ENCODE measurements at places on chromosomes 4 and X.
A peak's percentile ranks its signal among the peaks of the same experiment; 100 is the strongest.

DNA sequence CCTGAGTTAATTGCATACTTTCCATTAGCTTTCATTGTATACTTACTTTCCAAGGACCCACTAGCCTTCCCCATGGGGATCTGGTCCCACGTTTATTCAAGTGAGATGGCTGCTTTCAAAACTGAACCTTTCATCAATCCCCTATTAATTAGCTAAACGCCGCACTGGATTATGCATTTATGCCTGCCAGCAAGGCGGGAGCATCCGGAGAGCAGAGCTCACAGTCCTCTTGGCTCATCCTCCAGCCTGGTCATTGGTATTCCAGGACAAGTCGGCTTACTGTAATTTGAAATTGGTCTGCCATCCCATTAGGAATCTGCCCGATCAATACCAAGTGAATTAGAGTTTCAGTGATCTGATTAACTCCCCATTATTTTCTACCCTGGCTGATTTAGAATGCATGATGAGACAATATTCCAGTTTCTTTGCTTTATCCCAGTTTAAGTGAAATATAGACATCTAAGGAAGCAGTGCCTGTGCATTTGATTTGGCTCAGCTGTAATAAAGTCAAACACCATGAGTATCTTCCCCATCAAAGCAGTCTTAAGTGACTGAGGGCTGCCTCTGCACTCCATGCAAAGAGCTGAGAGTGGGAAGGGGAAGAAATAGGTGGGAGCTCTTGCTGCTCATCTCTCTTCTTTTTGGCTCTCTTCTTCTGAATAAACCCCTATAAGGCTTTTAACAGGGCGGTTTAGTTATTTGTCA is 411.4 kb downstream of the GPAT3 start:
- no peak for DNase-seq

GRCh38 chrX:66022632-66023384 is 17.1 kb downstream of the VSIG4 start:
- no peak for DNase-seq

GRCh38 chr4:182245541-182246215 is 2.5 kb downstream of the TENM3 start:
- DNase-seq = no peak

GRCh38 chr4:140654495-140654814 is 85.7 kb upstream of the UCP1 start:
- DNase-seq = no peak

GRCh38 chr4:128688033-128688721 is 121.3 kb upstream of the JADE1 start:
- DNase-seq = no peak

- DNase-seq = no peak
Observed at GRCh38 chr4:74549936-74550335, 105.0 kb downstream of the AREG start.

DNA sequence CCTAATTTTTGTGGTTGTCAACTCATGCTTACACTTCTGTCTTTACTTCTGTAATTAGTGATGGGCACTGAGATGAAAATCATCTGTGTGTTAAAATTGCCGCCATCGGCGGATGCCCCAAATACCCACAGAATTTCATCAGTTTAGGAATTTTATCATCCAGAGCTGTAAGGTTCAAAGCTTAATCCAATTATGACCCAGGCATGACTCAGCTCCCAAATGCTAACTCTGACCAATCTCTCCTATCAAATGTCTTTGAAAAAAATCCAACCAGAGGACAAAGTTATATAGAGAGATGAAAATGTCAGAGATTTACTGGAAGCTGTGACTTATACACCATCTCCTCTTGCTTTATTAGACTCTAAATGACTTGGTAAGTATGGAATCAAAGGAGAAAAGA is 1048.7 kb upstream of the PRKX start:
- no peak for DNase-seq

DNA sequence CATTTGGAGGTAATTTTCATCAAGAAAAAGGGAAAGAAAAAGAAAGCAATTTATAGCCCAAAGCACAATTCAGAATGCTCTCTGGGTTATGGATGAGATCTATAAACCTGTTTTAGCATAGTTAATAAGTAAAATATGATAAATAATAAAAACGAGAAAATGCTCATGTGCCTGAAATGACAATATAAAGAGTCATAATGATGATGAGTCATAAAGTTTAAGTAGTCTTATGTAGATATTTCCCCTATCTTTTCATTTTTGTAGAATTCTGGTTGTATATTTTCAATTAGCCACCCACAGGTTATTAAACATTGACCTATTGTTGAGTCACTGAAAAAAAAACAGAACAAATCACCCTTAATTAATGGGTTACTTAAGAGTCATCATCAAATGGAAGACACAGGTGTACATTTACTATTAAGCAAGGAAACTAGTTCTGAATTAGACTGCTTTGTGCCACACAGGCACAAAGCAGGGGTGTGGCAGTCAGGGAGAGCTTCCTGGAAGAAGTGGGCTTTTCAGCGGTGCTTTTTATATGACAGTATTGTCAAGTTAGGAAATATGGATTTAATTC is 29.3 kb downstream of the BEND4 start:
- DNase-seq = no peak

GRCh38 chr4:20264688-20265087 is 13.0 kb downstream of the SLIT2 start:
- DNase-seq = no peak

DNA sequence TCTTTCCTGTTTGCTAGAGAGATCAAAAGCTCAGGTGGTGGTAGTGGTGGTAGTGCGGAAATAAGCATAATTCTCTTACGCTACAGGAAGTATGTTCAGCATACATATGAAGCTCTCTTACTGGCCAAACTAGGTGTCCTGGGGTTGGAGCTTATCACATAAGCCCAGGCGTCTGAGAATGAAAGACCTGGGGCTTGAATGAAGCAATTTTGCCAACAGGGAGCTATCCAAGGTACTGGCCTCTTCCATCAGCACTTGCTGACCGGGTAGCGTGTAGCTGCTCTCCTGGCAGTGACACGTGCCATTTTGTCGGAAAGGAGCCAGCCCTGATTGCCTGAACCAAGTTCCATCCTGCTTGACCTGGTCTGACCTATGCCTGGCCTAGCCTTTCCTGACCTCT is 65.9 kb upstream of the HPF1 start:
- peak; percentile 4 for DNase-seq

- no peak for DNase-seq
Observed at GRCh38 chr4:73505567-73505966, 24.0 kb downstream of the AFM start.

DNA sequence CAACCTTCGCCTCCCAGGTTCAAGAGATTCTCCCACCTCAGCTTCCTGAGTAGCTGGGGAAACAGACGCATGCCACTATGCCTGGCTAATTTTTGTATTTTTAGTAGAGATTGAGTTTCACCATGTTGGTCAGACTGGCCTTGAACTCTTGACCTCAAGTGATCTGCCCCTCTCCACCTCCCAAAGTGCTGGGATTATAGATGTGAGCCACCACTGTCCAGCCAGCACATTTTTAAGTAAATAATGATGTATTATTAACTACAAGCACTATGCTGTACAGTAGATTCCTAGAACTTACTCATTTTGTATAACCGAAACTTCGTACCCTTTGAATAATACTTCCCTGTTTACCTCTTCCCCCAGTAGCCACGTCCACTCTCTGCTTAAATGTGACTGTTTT is 96.0 kb upstream of the GABRG1 start:
- no peak for DNase-seq

GRCh38 chr4:171629182-171629581 is 184.0 kb upstream of the GALNTL6 start:
- DNase-seq = no peak

- no peak for DNase-seq
Observed at GRCh38 chrX:24242649-24243175, 71.2 kb downstream of the SUPT20HL2 start.

GRCh38 chrX:97070346-97070745 is 186.6 kb downstream of the RPA4 start:
- DNase-seq = no peak

DNA sequence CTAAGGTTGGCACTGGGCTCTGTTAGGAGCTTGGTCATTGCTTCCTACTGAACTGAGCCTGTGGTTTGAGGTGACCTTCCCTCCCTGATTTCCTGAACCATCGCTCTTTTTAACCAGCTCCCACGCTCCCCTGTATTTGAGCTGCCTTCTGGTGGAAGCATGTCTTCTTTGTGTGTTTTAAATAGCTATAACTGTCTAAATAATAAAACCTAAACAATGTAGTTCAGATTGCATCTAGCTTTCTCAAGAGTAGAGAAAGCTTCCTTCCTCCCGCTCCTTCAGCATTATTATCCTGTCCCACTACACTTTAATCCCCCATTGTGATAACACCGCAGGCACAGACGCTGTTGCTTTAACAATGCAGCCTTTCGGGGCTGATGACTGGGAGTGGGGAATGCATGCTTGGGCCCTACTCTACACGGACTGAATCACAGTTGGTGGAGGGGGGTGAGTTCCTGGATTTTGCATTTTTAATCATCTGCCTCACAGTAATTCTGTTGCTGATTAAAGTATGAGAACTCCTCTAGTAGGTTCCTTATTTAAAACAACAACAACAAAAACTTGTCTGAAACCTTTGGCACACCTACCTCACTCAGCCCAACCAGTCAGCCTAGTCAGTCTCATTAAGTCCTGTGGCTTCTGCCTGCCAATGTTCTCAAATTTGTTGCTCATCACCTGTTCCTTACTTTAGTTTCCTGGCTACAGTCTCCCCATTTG is 6.6 kb downstream of the SMS start:
- no peak for DNase-seq
